ENCODE measurements at places on chromosomes 4 and X.

DNA sequence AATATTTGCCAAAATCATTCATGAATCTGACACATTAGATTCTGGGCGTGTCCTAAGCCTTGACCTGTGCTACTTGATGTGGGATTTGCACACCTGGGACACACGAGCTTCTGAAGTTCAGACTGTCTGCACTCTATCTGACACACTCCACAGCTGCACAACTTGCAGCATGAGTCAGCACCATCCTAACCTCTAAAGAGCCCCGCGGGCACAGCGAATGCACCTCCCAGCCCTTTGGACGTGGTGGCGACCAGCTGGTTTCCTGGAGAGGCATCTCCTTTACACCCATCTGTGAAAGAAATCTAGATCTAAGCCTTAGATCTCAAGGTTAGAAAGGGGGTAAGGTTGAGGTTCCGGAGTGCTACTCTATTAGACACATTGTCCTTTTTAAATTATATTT lies 69.2 kb downstream of the SORBS2 start:
- DNase-seq, result no peak

- no peak for DNase-seq
Measured at GRCh38 chrX:141278306-141278705, 36.0 kb upstream of the SPANXC start.

DNA sequence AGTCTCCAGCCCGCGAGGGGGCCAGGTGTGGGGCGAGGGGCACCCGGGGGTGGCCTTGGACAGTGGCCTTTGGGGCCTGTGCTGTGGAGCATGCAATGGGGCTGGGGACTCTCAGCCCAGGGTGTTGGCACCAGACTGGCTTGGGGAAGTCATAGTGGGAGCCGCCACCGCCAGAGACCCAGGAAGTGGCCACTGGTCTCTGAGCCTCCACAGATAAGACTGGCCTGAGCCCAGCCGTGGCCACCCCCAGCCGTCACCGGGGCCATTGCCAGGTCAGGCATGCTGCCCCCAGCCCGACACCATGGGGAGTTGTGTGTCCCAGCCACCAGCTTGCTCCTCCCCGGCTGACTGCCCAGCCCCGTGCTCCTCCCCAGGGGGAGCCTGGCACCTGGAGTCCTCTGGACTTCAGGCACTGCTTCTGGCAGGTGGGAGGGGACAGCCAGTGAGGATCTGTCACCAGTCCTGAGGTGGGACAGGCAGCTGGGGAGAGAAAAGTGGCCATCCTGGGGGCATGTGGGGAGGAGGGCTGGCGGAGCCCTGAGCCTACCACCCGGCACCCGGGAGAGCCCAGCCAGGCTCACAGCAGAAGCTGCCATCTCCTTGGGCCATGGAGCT lies 32.5 kb downstream of the TACC3 start:
- DNase-seq, result no peak

- no peak for DNase-seq
Measured at GRCh38 chr4:144564358-144564757, 81.6 kb upstream of the HHIP start.

DNA sequence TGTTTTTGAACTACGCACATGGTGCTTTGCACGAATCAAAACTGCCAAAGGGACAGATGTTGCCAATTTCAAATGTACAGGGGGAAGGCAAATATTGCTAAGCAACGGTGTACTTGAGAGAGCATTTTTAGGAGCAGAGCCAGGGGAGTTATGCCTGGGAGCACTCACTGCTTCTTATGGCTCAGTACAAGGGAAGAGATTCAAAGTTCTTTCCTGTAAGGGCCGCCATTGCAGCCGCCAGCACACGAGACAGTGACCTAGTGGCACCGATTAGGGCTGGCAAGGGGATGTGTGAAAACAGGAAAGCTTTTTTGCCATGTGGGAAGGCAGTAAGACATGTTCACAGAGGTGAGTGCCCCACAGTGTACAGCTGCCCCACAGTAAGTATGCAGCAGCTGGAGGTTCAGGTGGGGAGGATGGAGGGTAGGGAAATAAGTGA lies 133.8 kb downstream of the AFF1 start:
- no peak for DNase-seq

GRCh38 chrX:47191331-47191730 lies 2.3 kb upstream of the UBA1 start:
- DNase-seq, result no peak

- no peak for DNase-seq
Measured at GRCh38 chr4:117623326-117623725, 411.0 kb upstream of the NDST3 start.

DNA sequence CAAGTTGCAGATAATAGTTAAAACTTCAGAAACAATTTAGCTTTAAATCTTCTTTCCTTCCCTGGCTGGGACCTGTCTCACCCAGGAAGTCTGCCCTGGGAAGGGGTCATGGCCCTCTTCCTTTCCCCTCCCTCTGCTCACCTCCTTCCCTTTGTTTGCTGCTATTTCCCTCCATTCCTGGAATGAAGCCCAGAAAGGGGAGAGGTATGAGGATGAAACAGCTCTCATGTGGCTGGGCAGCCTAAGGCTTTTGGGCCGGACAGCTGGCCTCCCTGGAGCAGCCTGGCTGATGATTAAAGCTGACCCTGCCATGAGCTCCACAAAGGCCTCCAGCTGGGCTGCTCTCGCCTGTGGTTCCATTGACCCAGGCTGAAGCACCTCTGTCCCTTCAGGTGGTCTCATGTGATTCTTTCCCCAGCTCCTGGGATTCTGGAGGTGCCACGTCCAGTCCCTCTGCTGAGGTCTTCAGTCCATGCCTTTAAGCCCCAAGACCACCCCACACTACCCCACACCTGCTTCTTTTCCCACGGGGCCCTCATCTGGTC lies 202.1 kb downstream of the PTTG2 start:
- DNase-seq, result peak; percentile 84

DNA sequence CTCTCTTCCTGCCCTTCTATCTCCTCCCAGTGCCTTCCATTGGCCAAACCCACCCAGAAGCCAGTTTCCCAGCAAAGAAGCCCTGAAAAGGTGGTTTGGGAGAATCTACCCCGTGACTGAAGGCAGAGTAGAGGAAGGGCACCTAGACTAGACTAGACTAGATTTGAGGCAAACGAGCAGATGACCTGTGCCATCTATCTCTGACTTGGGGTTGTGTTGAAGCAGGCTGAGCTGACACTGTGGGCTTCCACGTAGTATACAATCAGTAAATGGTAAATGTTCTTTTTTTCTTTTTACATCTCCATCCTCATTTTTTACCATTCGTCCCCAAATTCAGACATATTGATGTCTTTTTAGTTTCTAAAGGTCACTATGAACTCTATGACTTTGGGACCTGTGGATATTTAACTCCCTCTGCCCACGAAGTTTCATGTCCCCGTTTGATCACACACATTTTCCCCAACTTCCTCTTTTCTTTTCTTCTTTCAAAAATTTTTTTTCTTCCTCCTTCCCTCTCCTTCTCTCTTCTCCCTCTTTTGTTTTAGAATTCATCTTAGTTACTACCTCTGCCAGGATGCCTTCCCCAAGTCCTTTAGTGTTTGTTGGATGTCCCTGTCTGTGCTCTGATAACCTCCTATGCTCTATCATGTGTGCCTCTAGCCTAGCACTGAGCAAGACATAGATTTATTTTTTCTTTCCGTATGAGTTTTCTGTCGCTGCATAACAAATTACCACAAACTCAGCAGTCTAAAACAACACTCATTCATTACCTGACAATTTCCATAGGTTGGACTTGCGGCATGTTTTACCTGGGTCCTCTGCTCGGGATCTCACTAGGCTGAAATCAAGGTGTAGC lies 6.2 kb upstream of the AFF1 start:
- DNase-seq, result no peak

DNA sequence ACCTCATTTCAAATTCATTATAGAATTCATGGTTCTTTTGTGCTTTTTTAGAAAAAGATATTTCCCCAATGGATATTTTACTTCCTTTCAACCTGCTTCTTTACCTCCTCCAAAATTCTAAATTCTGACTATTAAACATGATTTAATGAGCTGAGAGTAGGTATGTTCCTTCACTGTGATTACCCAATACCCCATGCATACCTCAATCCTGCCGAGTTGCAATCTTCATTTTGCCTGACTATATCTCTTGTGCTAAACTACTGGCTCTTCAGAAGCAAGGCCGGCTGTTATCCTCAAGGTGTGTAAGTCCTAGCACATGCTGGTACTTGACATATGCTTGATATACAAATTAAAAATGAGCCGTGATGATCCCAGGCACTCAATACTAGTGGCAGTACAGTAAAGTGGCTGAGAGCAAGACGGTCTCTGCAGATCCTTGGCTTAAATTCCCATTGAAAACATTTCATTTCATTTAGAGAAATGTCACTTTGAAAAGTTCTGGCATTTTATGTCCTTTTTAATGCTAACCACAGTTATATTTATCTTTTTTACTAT lies 320.4 kb downstream of the KCNIP4 start:
- no peak for DNase-seq

- no peak for DNase-seq
Measured at GRCh38 chr4:26802790-26803189, 57.9 kb upstream of the STIM2 start.

- DNase-seq, result peak; percentile 69
Measured at GRCh38 chr4:76275486-76276124, 24.1 kb downstream of the FAM47E start.

- DNase-seq, result no peak
Measured at GRCh38 chr4:147528054-147528453, 47.2 kb downstream of the EDNRA start.

DNA sequence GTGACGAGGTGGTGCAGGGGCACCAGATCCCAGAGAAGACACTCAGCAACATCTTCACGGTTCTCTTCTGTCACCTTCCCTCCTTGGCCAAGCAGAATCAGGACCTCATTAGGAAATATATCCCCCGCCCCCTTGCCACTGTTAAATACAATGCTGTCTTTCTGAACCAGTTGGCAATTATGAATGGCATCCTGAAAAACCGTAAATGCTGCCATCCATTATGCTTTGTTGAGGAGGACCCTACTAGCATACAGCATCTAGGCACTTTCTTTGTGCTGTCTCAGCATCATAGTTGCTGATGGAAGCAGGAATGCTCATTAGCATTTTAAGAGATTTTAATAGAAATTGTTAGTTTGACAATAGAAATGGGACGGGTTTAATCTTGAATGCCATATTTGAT lies 138.5 kb downstream of the DCLK2 start:
- no peak for DNase-seq

DNA sequence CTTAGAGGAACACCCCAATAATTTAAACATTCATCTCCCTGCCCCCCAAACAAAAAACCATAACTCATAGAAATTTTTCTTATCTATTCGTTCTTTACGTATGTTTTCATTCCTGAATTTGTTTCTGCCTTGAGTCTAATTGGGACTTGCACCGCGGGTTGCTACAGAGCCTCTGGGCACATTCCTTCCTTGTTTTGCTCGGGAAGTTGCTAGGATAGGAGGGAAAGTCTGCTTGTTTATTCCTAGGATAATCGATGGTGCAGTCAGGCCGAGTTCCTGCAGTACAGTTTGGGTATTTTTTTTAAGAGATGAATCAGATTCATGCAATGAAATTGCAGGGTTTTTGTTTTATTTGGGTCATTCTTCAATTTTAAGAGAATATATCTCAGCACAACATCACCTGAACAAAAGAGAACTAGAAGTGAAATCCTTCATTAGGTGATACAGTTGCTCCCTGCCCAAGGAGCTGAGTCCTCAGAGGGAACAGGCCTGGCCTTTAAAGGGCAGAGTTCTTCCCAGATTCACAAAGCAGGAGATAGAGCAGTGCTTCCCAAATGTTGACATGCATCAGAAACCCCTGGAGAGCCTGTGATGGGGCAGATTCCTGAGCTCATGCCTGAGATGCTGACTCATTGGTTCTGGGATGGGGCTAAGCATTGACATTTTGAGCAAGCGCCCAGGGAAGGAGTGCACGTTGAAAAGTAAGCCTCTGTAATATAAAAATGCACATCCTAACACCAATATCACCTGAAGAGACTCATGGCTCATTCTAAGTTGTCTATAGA lies 114.9 kb upstream of the FAM9B start:
- no peak for DNase-seq

DNA sequence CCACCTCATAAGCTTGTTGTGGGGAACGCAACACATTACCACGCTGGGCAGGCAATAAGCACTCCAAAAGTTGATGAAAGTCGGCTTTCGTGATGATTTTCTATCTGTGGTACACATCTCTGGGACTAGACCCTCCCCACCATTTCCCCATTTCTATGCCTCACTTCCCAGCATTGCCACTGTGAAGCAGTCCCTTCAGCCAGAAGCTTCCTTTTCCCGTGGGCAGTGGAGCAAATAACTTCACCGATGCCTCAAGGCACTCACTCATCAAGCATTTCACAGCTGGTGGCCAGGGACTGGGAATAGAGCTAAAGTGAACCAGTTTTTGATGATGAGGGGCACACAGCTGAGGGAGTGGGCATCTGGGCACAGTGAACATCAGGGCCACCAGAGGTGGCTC lies 18.9 kb downstream of the C4orf50 start:
- no peak for DNase-seq

GRCh38 chr4:30717208-30718020 lies 2.8 kb upstream of the PCDH7 start:
- peak; percentile 29 for DNase-seq

DNA sequence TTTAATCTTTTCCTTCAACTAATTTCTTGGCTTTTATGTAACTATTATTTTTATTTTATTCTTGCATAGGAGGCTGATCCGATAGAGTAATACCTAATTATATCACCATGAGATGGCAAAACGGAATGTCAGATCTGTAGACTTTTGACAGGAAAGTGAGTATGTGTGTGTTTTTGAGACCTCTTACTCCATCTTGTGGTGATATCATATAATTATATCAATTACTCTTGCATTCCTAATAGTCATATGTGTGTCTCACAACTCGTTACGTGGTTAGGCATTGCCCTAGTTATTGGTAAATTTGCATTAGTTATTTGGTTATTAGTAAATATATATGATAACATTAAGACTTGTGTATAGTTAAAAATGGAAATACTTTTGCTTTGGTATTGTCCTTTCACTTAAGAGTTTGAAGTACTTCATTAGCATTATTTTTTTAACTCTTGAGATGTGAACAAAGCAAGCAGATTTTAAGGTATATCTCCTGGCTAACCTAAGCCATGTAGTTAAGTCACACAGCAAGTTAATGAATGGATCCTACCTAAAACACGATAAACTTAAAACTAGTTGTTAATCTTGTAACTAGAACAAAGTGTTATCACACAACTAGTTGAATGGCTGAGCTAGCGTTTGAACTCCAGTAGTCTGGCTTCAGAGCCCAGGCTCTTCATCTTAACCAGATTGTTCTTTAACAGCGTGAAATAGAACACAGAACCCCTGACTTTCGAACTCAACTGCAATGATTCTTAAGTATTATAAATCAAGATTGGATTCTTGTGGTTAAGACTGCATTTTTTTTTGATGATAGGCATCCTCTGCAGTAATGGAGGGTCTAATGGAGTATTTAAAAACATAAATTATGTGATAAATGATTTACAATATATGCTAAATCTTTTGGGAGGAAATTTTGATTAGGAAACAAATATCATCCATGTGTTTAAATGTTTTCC lies 67.1 kb downstream of the PGRMC2 start:
- DNase-seq, result no peak

DNA sequence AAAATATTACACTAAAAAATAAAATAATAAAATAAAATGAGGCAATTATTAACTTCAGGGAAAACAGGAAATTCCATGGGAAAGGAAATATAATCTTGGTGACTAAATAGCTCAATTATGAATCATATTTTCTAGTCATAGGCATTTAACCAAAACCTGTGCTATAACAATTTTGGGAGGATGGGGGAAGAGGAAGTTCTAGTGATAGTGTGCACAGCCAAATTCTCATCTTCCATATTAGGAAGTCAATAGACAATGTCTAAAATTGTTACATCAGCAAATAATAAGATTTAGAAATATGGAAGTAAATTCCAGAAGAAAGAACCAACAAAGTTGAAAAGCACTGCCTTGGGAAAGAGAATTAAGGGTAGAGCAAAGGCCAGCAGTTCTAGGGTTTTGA lies 2.8 kb downstream of the AWAT2 start:
- DNase-seq, result no peak

- no peak for DNase-seq
Measured at GRCh38 chr4:88792821-88793220, 95.2 kb upstream of the NAP1L5 start.

Data from mucosa of gallbladder (tissue), 1 donor.